IgD-negative memory B cell (primary cell): ENCODE measurements at places on chromosomes 3 and 15. TPM values are rescaled to one million over a fixed set of nuclear protein-coding genes. Genes with fewer than 3 reads are reported as not detected.

The MINAR1 gene
- 0.08 TPM for polyA plus RNA-seq

The CFAP100 gene
- polyA plus RNA-seq, result not detected

The PCLAF gene
- polyA plus RNA-seq, result 1.4 TPM

The GABPB1 gene
- polyA plus RNA-seq, result 31.4 TPM

The TM4SF4 gene
- polyA plus RNA-seq, result not detected

The KBTBD8 gene
- 10.5 TPM for polyA plus RNA-seq

The IL20RB gene
- not detected for polyA plus RNA-seq

The CLEC3B gene
- polyA plus RNA-seq, result not detected

The CKMT1B gene
- polyA plus RNA-seq, result not detected

The LRRC58 gene
- polyA plus RNA-seq, result 6.6 TPM

The CHL1 gene
- polyA plus RNA-seq, result 4.1 TPM

The C3orf18 gene
- polyA plus RNA-seq, result 7.9 TPM

The VPS39 gene
- 27.5 TPM for polyA plus RNA-seq

The RHOV gene
- polyA plus RNA-seq, result not detected

The PGBD4 gene
- polyA plus RNA-seq, result 0.71 TPM

The OCA2 gene
- not detected for polyA plus RNA-seq

The CPNE9 gene
- not detected for polyA plus RNA-seq

The H1-8 gene
- not detected for polyA plus RNA-seq

The CA12 gene
- not detected for polyA plus RNA-seq

The GOLGA6L10 gene
- 0.19 TPM for polyA plus RNA-seq

The NDUFB4 gene
- 238 TPM for polyA plus RNA-seq
